ENCODE measurements at places on chromosomes 6 and 20.

GRCh38 chr20:432677-433299 lies 24.7 kb downstream of the RBCK1 start:
- no peak for DNase-seq

- DNase-seq, result no peak
These were observed 4.2 kb downstream of the TCF19 start for GRCh38 chr6:31162463-31163165.

DNA sequence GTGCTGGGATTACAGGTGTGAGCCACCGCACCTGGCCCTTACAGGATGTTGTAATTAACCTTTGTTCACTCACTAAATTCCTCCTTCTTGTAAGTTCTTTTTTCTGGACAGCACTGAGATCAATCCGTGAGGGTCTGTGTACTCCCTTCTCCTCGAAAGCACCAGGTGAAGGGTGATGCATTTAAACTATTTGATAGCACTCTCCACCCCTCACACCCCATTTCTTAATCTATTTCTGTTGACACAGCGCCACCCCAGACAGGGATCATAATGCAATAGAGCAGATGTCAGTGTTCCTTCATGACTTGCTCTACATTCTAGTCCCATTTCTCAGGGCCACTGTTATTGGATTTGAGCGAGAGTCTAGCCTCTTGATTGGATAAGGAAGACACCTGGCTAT lies 46.3 kb downstream of the PPP1R14C start:
- no peak for DNase-seq

GRCh38 chr20:14336686-14337085 lies 726 bp downstream of the FLRT3 start:
- no peak for DNase-seq

DNA sequence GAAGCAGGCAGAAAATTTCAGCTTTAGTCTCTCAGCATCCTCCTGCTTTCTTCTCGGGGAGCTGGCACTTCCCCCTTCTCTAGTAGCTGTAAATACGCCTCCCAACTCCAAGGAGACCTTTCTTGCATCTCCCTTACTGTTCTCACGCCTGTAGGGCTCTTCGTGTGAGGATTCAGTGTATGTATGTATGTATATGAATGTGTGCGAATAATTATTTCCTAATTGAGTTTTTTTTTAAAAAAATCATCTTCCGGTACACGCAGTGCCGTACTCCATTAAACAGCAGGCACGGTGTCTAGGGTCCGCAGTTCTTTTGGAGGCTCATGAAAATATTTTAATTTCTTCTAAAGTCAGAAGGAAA lies 85.4 kb downstream of the HFE start:
- DNase-seq, result peak; percentile 63

DNA sequence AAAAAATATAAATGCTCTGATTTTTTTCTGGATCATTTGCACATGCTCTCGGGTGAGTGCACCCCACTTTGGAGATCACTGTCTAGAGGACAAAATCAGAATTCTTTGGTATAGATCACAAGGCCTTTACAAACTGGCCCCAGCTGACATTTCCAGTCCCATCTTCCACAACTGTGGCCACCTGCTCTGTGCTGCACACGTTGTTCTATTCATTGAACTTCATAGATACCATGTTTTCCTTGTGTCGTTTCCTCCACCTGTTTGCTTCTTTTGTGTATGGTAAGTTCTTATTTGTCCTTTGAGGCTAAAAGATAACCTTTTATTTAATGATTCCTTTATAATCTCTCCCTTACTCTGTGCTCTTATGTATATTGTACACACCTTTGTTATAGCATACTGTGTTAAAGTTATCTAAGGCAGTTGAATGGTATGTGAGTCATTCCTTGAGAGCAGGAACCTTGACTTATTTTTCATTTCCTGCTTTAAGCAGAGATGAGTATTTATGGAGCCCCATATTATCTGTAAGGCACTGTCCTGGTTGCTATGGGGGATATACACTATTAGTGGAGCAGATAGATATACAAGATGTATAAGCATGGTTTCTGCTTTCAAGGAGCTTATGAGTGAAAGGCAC lies 12.0 kb upstream of the SLC17A5 start:
- DNase-seq, result no peak

DNA sequence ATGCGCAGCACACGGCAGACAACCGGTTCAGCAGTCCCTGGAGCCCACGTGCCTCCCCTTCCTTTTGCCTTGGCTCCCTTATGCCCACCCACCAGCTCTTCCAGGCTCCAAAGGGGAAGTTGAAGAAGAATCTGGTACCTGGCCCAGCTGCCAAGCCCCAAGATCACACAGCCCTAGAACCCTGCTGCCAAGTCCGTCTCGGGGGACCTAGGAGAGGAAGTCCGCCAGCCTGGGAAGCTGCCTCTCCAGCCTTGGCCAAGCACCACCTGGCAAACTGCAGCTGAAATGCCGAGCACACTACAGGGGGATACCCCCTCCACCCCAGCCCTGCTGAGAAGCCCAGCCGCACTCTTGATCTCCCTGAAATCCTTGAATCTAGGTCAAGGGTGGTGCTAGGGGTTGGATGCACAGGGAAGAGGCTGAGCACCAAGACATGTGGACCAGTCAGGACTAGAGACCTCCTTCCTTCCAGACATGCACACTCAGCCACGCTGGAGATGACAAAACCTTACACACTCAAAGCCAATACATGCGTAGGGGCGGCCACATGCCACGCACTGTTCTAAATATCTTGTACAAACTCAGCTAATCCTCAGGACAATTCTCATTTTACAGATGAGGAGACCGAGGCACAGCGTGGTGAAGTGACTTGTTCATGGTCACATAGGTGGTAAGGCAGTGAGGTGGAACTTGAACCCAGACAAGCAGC lies 124.1 kb downstream of the PREX1 start:
- peak; percentile 49 for DNase-seq

- no peak for DNase-seq
These were observed 139.8 kb downstream of the ZDHHC14 start for GRCh38 chr6:157520596-157521361.

DNA sequence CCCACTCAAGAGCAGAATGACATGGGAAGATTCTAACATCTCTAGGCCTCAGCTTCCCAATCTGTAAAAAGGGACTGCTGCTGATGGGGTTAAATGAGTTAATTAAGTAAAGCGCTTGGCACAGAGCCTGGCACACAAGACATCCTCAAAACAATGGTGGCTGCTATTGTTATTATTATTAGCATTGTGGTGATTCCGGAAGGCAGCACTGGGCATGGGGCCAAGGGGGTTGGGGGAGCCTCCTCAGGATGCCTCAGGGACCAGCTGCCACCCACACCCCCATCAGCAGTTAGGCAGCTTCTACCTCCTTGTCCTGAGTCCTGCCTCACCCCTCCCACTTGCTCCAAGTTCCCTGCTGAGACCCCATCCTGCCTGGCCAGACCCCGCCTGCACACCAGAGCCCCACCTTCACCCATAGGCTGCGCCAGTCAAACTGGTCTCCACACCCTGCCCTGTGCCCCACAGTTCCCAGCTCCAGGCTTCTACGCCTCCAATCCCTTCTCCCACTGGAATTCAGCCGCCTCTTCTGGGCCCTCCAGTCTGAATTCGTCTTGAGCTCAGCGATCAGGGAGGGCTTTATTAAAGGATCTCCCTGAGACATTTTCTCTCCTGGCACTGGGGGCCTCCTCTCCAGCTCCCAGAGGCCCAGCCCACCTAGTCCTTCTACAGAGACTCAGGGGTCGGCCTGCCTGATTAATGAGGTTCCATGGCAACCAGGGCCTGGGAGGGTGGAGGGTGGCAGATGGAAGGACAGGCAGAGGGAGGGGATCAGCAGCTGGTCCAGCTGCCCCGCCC lies 1.5 kb downstream of the E2F1 start:
- DNase-seq, result no peak

GRCh38 chr6:144298194-144298593 lies 13.1 kb downstream of the UTRN start:
- DNase-seq, result no peak

GRCh38 chr6:118876814-118877213 lies 17.1 kb upstream of the ASF1A start:
- no peak for DNase-seq

DNA sequence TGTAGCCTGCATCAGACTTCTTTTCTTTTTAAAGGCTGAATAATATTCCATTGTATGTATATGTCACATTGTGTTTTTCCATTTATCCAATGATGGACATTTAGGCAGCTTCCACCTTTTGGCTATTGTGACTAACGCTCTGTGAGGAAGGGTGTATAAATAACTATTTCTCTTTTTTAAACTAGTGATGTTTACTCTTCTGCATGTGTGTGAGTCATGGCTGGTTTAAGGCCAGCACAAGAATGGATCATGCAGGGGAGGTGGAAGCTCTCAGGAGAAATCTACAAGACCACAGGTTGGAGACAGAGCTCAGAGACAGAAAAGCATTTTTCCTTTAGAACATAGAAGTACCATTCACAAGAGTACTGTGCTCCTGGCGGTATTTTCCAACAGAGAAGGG lies 307.2 kb downstream of the SOX4 start:
- DNase-seq, result no peak

GRCh38 chr6:34115403-34115795 lies 30.5 kb downstream of the GRM4 start:
- peak; percentile 75 for DNase-seq

- no peak for DNase-seq
These were observed 75.0 kb downstream of the SHLD1 start for GRCh38 chr20:5825130-5825719.

GRCh38 chr6:69871107-69871506 lies 4.8 kb downstream of the COL19A1 start:
- DNase-seq, result no peak

GRCh38 chr6:17240803-17241500 lies 40.2 kb upstream of the RBM24 start:
- DNase-seq, result no peak

- DNase-seq, result no peak
These were observed 104.5 kb downstream of the CTNNBL1 start for GRCh38 chr20:37798312-37798711.

- DNase-seq, result peak; percentile 52
These were observed 14.8 kb upstream of the SERPINB9 start for GRCh38 chr6:2917801-2918445.

DNA sequence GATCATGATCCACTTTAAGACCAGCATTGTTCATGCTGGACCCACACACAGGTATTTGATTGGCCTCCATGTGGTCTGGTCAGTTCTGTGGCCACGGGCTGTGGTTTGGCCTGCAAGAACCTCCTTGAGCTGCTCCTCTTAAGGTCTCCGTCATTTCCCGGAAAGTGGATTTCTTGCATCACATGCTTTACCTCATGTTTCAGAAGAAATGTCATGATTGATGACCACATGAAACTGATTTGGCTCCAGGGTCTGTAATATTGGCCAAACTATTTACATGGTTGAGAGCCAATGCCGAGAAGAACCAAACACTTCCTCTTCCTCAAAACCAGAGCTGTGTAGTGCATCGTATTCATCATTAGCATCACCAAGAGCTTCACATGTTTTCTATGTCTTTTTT lies 13.2 kb upstream of the RSPH3 start:
- DNase-seq, result no peak

DNA sequence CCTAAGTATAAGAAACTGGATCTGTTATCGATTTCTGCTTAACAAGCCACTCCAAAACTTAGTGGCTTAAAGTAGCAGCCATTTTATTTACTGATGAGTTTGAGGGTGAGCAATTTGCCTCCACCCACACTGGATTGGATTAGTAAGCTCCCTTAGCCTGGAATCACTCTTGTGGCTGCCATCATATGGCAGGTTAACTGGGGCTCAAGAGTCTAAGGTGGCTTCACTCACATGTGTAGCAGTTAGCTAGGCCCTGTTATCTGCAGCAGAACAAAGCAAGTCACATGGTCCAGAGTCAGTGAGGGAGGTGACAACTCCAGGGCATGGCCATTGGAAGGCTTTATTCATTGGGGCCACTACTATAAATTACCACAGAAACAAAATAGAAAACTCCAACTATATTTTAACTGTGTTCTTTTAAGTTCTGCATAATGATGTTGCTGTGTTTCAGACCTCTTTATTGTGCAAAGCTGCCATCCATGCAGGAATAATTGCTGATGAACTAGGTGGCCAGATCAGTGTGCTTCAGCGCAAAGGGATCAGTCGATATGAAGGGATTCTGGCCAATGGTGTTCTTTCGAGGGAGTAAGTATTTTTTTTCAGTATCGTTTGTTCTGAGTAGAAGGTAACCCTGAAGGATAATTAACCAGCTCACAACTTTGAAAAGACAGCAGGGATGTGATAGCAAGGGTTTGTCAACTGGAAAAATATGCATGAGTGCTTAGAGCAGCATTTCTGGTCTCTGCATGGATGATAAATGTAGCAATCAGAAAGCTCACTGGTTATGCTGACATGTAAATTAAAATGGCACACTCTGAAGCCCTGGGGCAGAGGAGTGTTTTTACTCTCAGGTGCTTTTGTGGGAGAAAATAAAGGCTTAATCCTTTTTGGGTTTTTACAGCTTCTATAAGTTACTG lies 49.6 kb downstream of the DCBLD1 start:
- no peak for DNase-seq

GRCh38 chr20:24702501-24703283 lies 233.3 kb downstream of the SYNDIG1 start:
- DNase-seq, result no peak

GRCh38 chr6:82066991-82067411 lies 180.5 kb downstream of the IBTK start:
- peak; percentile 9 for DNase-seq

GRCh38 chr6:43306086-43306485 lies 2.5 kb downstream of the CRIP3 start:
- DNase-seq, result no peak

GRCh38 chr20:46031014-46031569 lies 2.1 kb downstream of the SLC12A5 start:
- DNase-seq, result no peak

DNA sequence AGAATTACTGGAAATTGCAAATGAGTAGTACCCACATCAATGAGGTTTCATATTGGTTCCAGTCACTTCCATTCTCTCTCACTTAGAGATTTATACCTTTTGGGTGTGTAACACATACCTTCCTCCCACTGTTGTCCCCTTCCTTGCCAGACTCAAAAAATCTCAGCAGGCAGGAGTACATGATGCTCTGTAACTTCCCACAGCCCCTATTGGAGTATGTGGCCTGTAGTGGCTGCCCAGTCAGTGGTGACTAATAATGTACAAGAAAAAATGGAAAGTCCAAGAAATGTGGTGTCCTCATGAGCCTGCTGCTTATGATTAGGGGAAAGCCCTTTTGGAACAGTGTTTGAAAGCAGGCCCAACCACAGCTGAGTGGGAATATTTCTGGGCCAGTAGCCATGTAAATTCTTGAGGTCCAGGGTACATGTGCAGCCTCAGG lies 312.0 kb downstream of the ZFAND3 start:
- DNase-seq, result peak; percentile 63

DNA sequence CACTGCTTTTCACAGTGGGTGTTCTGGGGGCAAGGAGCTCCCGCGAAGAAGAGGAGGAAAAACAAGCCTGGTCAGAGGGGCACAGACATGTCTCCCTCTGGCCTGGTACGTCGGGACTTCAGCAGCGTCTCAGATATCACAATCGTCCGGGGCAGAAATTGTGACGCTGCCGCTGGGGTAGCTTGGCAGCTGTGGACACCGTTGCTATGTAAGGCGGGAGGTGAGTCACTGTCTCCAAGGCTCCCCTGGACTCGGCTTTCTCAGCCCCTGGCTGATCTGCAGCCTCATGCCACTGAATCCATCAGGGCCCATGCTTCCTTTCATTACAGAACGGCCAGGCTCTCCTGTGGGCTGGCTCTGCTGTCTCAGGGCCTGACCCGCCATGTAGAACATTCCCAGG lies 98.7 kb downstream of the SULF2 start:
- DNase-seq, result peak; percentile 27
